ENCODE measurements at places on chromosomes 4 and X.

DNA sequence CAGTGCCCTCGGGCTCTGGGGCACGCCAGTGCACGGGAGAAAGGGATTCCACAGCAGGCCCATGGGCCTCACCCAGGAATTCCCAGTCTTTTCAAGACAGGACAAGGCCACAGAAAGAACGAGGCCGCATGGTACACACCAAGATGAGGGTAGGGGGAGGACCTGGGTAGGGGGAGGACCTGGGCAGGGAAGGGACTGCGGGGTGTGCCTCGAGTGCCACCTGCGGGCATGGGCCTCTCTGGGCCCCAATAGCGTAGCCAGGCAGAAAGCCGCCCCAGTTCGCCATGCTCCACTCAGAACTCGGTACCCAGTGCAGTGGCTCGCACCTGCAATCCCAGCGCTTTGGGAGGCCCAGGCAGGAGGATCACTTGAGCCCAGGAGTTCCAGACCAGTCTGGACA, 14.0 kb upstream of the DUSP9 start:
- no peak for DNase-seq

- no peak for DNase-seq
Observed at GRCh38 chrX:69556060-69557011, 52.2 kb downstream of the NALF2 start.

DNA sequence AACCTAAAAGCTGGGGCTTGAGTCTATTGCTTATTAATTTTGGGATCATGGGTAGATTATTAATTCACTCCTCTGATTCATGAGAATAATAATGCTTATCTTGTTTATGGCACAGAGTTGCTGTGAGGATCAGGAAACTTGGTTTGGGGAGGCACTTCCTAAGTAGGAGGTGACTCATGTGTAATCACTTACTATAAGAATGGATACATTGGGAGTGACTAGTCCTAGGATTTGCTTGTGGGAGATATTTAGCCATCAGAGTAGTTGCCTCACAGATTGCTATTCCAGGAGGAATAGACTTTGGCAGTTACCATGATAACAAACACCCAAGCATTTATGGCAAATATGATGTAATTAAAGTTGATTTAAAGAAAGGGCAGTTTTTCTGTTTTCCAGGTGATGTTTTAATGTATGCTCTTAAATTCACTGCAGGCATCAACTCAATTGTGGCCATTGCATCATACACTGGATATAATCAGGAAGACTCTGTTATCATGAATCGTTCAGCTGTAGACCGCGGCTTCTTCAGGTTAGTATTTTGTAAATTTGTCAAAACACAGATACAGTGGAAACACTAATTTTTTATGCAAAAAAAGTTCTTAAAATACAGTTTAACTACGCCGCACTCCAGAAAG, 41.9 kb downstream of the POLR2B start:
- no peak for DNase-seq

GRCh38 chr4:7234355-7235029, 42.2 kb downstream of the SORCS2 start:
- no peak for DNase-seq

DNA sequence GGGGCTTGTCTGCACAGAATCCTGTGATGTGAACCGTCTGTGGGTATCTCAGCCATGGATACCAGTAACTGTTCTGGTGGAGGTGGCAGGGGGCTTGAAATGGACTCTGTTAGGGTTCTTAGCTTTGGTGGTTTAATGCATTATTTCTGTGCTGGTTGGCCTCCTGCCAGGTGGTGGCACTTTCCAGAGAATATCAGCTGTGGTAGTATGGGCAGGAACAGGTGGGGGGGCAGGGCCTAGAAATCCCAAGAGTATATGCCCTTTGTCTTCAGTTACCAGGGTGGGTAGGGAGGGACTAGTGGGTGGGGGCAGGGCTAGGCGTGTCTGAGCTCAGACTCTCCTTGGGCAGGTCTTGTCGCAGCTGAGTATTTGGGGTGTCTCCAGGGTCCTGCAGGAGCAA, 106.7 kb downstream of the KIT start:
- no peak for DNase-seq

DNA sequence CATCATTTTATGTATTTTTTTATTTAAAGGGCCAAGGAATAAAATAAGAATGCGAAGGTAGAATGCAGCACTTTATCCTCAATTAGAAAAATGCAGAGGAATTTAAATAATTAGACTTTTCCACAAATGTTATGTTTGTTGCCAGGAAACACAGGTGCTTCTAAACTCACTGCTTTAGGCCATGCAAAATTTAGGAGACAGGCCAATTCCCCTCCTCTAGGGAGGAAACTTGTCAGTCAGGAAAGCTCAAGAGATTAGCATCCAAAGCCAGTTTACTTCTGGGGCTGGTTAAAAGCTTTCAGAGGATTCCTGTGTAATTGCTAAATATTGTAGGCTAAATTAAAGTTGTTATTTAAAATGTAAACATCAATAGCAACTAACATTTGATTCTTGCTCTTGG, 124.5 kb downstream of the DMD start:
- DNase-seq, result no peak

- no peak for DNase-seq
Observed at GRCh38 chr4:47209833-47210232, 178.5 kb downstream of the GABRB1 start.

DNA sequence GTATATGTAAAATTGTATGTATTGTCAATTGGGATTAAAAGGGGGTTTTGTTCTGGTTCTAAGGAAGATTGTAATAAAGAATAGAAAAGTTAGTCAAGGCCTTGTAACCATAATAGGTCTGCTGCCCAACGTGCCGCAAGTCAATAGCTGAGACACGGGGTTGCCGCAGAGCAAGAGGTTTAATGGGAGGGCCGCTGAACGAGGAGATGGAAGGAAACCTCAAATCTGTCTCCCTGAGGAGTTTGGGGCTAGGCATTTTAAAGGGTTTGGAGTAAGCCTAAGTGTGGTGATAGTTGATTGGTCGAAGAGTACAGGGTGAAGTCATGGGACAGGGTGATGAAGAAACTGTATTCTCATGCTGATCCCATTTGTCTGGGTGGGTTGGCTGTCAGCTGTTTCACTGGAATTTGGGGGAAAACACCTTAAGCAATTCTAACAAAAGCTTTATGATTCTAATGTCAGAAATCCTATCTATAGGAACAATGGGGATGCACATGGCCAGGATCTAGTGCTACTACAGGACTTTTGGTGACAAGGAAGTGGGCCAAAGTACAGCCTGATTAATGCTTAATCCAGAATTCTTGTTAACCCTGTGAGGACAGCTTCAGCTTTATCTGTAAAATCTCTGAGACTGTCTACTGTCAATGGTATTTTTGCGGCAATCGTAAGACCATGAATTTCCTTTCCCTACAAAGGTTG, 86.9 kb downstream of the RELL1 start:
- DNase-seq, result no peak

GRCh38 chr4:41334182-41334581, 77.5 kb downstream of the UCHL1 start:
- DNase-seq, result no peak

- no peak for DNase-seq
Observed at GRCh38 chrX:53305219-53305995, 24.0 kb upstream of the IQSEC2 start.

GRCh38 chrX:35561985-35562384, 236.2 kb upstream of the MAGEB16 start:
- no peak for DNase-seq

- no peak for DNase-seq
Observed at GRCh38 chr4:184668511-184669114, 19.1 kb downstream of the PRIMPOL start.

- no peak for DNase-seq
Observed at GRCh38 chr4:87975466-87975865, at the start of gene SPP1. Gene SPP1, plus strand, starts transcription at chr4:87975714. Its CDS starts 1,182 bp downstream, at chr4:87976896.

GRCh38 chrX:79369871-79370270, 2.7 kb upstream of the ITM2A start:
- DNase-seq, result no peak

DNA sequence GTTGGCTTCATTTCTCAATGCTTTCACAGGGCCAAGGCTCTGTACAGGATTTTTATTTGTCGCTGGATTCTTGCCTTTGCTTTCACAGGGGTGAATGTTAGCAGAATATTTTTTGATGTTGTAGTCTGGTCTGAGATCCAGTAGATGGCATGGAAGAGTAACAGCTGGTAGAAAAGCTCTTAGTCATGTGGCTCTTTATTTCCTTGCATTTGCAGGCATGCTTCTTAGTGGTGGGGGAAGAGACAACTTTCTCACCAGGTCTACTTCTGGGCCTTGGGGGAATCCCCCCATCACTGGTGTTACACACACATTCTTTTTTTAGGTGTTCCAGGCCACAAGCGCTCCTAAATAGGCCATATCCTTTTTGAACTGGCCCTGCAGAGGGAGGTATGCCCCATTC, 58.2 kb upstream of the DKK2 start:
- no peak for DNase-seq

GRCh38 chr4:127018381-127018780, 614.4 kb upstream of the INTU start:
- no peak for DNase-seq

- no peak for DNase-seq
Observed at GRCh38 chr4:36385951-36386571, 104.6 kb downstream of the DTHD1 start.

DNA sequence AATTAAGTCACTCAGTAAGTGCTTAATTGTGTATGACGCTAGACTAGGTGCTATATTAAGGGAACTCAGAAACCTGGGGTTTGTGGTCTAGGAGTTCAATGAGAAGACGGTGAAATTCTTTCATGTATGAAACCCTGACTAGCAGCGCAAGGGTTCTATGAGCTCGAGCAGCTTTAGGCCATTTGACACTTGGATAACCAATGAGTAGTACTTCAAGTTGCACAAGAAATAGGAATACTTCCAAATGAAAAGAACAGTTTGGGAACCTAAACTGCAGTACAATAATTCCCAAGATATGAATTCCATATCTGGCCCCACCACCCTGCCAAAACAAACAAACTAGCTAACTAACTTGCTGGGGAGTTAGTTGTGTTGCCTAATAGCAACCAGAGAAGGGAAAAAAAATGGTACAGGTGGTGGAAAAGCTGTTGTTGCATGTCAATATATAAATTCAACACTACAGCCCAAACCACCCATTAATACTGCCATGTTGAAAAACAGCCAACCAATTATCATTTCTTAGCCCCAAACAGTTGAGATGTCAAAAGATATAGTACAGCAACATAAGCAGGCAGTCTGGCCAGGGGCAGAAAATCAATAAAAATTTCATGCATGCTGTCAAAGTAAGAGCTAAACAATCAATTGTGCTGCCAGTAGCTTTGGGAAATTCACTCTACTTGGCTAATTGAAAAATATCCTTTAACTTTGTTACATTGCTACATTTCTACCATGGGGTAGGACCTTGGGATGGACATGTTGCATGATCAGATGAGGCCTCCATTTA, 54.6 kb upstream of the MCF2 start:
- DNase-seq, result no peak

- no peak for DNase-seq
Observed at GRCh38 chr4:33543941-33544450, 2700.3 kb downstream of the ARAP2 start.

DNA sequence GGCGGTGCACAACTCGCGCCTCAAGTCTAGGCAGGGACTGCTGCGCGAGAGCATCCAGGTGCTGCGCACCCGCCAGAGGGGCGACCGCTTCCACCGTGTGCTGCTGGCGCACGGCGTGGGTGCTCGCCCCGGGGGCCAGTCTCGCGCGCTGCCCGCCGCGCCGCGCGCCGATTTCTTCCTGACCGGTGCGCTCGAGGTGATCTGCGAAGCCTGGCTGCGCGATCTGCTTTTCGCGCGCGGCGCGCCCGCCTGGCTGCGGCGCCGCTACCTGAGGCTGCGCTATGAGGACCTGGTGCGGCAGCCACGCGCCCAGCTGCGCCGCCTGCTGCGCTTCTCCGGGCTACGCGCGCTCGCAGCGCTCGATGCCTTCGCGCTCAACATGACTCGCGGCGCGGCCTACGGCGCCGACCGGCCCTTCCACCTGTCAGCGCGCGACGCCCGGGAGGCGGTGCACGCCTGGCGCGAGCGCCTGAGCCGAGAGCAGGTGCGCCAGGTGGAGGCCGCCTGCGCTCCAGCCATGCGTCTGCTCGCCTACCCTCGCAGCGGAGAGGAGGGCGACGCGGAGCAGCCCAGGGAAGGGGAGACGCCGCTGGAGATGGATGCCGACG, 1.3 kb downstream of the CHST7 start:
- DNase-seq, result no peak

- no peak for DNase-seq
Observed at GRCh38 chrX:12891915-12892506, 14.4 kb upstream of the TLR8 start.

Data from hematopoietic multipotent progenitor cell treated with erythropoietin and hydrocortisone succinate and interleukin-3 and kit ligand, for 17 days (in vitro differentiated cells).